Upper lobe of left lung (tissue), 6 donors: ENCODE measurements at places on chromosomes 5 and 9.
A peak's percentile ranks its signal among the peaks of the same experiment; 100 is the strongest.

DNA sequence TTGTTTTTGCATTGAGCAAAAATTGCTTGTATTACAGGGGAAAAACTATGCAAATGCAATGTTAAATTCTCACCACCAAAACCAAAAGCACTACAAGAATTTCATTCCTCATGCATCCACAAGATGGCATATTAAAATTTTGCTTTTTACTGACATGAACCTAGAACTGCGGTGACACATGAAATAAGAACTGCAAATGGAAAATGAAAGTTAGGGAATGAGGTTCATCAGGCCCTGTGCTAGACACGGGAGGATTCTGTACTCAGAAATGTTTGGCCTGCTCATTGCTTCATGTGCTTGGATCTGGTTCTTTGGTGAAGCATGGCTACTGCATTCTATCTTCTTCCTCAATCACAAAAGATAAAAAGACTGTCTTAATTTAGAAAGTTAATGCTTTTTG lies 9.1 kb upstream of the RFK start:
- no peak for DNase-seq

DNA sequence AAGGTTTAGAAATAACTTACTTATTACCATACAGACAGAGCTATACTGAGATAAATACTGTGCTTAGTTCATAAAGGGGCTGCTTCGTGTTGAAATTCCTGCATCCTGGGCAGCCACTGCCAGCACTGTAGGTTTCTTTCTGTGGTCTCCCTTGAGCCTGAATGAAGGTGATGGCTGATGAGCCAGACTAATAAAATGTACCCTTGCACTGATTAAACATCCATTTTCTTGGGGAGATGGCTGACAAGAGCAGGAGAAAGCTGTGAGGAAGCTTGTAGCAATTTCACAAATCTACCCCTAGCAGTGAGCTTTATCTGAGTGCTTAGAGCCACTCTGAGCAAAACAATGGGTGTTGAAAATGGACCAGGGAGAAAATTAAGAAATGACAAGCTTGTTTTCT lies 23.3 kb upstream of the ZSWIM6 start:
- no peak for DNase-seq

DNA sequence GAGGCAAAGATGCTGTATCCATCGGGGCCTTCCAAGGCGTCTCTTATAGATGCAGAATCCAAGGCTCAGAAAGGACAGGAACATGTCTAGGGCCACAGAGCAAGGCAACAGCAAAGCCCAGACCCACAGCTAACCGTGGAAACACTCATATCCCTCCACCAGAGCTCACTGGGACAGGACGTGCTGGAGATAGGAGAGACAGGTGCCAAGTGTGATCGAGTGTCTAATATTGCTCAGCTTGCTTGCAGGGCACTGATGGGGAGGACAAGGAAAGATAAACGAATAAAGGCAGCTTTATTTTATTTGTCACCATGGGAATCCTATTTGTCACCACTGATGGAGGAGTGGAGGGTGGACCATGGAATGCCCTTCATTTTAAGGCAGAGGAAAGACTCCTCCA lies 44.0 kb upstream of the AKNA start:
- DNase-seq: no peak

- DNase-seq: no peak
Observed at GRCh38 chr5:181024245-181025064, 15.6 kb upstream of the BTNL9 start.

GRCh38 chr9:111937781-111938426 lies 41.3 kb downstream of the UGCG start:
- DNase-seq: no peak

DNA sequence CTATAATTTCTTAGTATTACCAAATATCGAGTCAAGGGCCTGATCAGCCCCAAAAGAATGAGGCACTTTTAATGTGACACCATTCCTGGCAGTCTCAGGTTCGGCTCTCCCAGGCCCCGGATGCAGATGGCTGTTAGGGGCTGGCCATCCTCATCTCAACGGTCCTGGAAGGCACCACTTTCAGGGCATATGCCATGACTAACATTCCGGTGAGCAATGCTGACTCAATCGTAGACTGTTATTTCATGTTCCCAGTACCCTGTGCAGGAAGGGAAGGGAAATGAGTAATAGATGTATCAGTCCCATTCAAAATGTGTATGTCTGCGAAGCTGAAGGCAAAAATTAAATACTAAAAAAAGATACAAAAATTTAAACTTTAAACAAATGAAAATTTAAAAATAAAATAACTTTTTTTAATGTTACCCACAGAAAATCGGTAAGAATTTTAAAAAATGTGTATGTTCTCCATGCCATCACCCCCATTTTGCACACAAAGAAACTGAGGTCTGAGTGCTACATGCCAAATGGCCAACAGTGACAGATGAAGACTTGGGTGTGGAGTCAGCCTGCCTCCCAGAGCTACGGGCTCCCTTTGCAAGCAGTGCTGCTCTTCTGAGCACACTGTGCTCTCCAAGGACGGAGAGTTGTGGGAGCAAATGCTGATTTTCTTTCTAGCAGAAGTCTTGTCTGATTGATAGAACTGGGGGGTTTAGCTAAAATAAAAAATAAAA lies 79.0 kb downstream of the GLDC start:
- no peak for DNase-seq

- DNase-seq: peak; percentile 71
Observed at GRCh38 chr9:89454498-89455355, 43.2 kb downstream of the SEMA4D start.

GRCh38 chr5:171401167-171401947 lies 13.7 kb downstream of the NPM1 start:
- DNase-seq: no peak

- no peak for DNase-seq
Observed at GRCh38 chr5:81097713-81098112, 135.4 kb upstream of the CKMT2 start.

DNA sequence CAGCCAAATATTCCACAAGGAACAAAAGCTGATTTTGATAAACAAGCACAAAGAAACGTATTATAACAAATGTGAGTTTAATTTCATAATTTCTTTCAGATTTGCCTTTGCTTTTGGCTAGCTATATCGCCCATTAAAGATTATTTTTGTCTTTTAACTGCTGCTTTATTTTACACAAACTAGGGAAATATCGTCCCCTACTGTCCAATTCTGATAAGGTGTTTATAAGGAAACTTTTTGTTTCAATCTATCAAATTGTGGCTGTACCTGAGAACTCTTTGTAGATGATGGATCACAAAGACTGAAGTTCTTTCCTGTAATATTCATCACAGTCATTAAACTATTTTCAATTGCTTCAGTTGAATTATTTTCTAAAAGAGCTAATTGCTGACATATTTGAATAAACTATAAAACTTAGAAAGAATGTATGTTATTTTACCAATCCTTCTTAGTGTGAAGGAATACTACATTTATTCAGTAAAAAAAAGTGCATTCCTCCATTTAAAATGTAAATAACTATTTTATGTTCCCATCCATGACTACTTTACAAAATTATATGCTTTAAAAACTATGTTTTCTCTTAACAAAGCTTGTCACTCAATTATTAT lies 431.3 kb upstream of the ITGA1 start:
- DNase-seq: no peak

GRCh38 chr9:68533678-68534077 lies 7.0 kb downstream of the TMEM252 start:
- DNase-seq: no peak

- no peak for DNase-seq
Observed at GRCh38 chr9:96612105-96612965, 7.3 kb downstream of the CDC14B start.

GRCh38 chr5:88875341-88876234 lies 7.4 kb downstream of the MEF2C start:
- no peak for DNase-seq

DNA sequence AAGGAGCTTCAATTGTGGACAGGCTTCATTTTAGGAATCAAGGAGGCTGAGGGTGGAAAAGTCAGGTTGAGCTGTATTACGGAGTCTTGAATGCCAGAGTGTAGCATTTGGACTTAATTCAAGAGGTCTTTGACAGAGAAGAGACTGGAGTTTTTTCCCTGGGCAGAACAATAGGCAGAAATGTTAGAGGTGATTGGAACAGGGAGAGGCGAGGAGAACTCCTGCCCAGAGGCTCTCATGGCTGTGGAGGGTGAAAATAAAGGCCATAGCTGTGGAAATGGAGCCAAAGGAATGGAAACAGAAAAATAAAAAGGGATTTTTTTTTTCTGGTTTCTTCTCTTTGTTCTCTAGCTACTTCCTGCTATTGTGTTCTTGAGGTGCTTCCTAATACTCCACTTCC lies 3.7 kb upstream of the IFNB1 start:
- no peak for DNase-seq

- no peak for DNase-seq
Observed at GRCh38 chr5:141322261-141322660, 1.7 kb upstream of the TAF7 start.

DNA sequence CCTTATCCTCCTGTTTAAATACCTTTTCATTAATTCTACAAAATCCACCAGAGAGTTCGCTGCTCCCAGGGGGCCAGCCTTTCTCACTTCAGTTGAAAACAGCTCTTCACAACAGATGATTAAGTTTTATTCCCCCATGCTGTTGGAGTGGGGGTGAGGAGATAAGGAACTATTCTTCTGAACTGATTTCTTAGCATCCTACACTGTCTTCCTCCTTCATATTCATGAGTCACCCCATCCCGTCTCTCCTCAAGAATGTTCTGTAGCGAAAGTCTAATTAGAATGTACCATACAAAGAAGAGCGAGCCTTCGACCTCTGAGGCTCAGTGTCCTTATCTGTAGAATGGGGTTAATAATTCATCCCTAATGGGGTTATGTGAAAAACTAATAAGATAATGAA lies 138.0 kb downstream of the PIK3R1 start:
- no peak for DNase-seq

DNA sequence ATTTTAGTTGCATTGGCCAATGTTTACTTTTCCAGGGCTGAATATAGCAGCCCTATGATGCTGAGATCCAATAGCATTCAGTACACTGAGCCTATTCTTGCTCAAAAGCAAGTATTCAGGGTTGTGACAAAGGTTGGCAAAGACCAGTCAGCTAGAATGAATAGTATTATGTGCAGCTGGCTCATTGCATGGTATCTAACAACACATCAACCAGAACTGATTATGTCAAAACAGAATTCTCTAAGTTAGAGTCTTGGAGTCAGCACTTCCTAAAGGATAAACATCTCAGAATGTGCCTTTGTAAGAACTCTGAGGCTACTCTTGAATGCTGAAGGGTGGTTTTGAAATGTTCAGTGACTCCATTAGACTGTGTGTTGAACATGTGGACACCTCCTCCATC lies 774.5 kb upstream of the RGMB start:
- DNase-seq: no peak

- DNase-seq: no peak
Observed at GRCh38 chr9:70935856-70936255, 185.6 kb downstream of the TRPM3 start.

DNA sequence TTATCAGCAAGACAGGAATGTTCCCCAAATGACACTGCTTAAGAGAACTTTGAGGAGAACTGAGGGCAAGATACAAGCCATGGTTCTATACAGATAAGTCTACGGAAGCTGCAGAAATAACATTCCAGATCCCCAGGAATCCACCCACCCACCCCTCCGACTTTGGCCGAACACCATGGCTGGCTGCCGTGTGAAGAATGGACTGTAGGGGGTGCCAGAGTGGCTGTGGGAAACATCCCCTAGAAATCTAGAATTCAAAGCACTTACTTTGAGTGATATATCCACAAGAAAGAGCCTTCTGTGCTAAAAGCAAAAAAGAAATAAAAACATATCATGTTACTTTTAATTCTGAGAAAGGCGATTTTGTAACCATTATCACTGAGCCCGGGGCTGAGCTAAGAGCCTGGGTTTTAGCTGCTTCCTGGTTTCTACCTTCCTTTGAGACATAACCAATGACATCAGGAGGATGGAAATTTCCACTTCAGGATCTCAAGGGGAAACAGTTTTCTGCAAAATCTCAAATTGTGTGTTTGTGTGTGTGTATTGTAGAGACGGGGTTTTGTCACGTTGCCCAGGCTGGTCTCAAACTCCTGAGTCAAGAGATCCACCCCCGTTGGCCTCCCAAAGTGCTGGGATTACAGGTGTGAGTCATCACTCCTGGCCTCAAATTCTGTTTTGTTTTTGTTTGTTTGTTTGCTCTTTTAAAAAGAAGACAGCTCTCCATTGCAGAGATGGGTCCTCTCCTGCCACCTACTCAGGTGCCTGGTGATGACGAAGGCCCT lies 36.4 kb downstream of the GGTA1 start:
- no peak for DNase-seq

DNA sequence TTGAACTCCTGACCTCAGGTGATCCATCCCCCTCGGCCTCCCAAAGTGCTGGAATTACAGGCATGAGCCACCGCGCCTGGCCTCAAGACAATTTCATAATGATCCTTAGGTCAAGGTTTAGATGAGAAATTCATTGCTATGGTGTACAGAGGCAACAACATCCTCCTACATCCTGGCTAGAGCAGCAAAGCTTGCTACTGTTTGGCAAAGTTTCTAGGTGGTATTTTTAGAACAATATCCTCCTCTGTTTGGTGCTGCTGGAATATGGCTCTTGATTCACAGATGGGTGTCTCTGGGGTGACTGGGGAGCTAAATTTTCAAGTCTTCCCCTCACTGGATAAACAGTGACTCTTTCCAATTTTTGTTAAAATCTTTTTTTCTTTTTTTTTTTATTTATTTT lies 30.6 kb downstream of the CRHBP start:
- no peak for DNase-seq

GRCh38 chr5:32780508-32780919 lies 69.4 kb downstream of the NPR3 start:
- DNase-seq: no peak

DNA sequence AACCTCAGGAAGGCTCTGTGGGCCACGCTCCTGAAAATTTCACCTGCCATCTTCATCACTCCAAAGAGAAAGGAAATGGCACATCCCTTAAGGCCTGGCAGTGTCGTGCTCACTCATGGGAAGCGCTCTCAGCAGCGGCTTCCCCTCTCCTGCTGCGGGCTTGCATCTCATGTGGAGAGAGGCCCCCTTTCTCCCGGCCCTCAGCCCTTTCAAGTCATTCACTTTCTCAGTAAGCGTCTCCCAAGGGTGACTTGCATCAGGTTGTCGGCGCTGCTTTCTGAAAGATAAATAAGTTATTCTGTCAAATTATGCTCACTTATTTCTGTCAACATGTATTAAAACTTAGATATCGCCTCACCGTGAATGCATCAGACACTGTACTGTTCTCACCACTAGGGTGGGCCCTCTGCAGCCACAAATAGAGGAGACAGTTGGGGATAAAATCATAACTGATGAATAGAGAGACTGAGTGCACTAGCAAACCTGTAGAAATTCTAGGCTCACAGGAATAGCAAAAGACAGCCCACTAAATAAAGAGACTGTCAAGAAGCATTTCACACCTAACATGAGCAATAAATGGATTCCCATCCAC lies 174.6 kb downstream of the RFK start:
- no peak for DNase-seq

DNA sequence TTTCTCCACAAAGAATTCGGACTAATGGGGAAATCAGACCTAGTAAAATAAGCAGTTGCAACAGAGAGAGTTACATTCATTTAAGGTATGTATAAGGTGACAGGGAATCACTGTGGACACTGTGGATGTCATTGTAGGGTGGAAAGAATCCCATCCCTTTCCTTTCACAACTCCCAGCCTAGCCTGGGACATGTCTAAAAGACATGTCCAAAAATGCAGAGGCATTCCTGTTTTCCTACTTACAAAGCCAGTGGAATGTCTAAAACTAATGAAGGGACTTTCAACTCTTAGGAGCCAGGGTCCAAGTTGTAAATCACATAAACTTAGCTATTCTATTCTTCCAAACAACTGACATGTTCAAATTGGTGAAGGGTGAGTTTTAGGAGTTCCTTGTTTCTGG lies 511.0 kb downstream of the PRELID2 start:
- DNase-seq: no peak

GRCh38 chr9:72165821-72166547 lies 16.7 kb downstream of the GDA start:
- no peak for DNase-seq
